ENCODE measurements at places on chromosomes 3 and 15.

DNA sequence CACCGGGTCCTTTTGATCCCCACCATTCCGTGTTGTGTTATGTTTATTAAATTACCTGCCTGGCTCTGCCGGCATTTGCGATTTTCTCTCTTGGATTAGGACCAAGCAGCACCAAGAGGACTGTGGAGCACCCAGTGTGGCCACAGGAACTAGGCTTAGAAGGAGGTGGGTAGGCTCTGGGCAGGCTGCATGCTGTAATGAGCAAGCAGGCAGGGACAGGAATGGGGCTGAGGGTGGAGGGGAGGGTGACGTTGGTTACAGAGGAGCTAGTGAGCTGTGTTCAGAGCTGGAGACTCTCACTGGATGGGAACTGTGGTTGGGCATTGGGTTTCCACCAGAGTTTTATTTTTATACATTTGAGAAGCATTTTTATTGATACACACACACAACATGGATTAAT is 7.9 kb upstream of the SCN5A start:
- DNase-seq: no peak

GRCh38 chr3:187880441-187880840 is 135.2 kb upstream of the BCL6 start:
- no peak for DNase-seq

DNA sequence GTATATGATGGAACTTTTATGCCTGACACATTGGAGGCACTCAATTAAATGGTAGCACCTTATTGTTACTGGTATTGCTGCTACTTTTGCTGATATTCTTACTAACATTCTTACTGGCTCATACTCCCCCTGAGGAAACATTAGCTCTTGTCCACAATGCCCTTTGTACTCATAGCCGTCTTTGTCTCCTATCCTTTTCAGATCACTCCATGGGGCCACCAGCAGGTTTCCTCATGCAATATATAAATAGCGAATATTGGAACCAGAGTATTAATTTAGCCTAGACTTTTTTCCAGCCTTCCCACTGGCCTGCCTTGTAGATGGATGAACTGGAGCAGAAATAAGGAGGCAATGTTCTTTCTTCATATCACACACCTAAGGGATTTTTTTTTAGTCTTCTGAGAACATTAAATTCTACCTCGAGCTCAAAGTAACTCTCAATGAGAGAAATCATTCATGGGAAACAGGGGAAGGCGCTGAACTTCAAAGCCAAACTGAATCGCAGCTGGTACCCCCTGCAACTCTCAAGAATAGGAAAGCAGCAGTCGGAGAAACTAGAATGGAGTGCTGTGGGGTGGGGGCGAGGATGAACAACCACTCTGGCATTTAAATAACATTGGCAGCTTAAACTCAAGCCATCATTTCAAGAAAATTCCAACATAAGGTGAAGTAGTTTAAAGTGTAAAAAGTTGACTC is 300.3 kb downstream of the TAFA4 start:
- DNase-seq: no peak

DNA sequence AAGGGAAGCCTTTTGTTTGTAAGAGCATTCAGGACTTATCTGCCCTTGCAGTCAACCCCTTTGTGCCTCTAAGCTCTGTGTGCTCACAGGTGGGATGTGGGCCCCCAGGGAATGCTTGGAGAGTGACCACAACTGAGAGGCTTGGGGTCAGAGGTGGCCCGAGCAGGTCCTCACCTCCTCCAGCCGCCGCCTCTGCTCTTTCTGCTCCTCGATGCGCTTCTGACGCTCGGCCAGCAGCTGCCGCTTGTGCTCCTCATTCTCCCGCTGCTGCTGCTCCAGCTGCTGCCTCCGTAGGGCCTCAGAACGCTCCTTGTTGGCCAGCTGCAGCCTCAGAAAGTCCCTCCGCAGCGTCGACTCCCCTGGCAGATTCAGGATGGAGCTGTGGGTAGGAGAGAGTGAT is 130.8 kb upstream of the SLC2A2 start:
- no peak for DNase-seq

DNA sequence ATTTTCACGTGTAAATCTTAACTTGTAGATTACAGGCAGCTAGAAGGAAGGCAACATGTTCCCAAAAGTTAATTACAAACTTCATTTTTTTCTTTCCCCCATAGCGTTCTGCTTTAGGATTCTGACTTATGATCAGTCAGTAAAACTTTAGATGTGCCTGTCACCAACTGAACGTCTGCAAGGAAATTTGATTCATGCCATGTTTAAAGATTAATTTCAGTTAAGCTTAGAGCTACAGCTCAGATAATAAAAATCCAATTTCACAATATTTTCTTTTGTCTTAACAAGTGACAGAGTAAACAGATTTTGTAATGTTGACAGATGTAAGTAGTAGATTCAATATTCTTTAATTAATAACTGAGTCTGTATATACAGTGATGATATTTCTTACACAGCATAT is 253.1 kb downstream of the NFKBIZ start:
- DNase-seq: no peak

GRCh38 chr3:98326105-98326893 is 27.4 kb upstream of the OR5K4 start:
- no peak for DNase-seq

DNA sequence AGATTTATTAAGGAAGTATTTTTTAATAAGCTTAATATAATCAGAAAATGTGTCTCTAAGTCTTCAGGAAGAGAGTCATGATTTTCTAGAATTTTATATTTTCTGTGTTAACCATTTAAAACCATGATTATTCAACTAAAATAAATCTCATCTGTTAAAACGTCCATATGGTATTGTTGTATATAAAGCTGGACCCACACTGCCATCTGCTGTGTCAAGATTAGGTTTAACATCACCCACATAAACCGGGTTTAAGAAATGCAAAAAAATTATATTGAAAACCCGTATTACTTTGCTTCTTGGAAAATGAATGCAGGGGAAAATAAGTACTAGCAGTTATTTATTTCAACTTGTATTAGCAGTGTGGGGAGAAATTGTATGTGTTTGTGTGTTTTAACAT is 9.5 kb upstream of the CCDC66 start:
- peak; percentile 77 for DNase-seq

- no peak for DNase-seq
Observed at GRCh38 chr15:101635944-101636727, 16.0 kb downstream of the TM2D3 start.

DNA sequence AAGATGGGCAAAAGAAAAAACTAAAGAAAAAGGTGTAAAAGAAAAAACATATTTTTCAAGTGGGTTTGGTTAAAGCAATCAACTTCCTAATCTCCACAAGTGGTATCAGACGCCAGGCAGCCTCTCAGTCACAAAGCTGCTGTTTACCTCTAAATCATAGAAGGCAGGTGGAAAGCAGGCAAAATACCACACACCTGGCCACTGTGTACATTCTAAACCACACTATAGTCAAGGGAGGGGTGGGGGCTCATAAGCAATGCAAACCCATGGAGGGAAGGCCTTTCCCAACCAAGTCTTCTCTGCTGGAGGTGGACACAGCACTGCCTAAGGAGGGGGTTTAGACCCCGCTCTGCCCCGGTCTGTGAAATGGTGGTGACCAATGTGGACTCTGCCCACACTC is 50.4 kb downstream of the MCF2L2 start:
- DNase-seq: no peak

DNA sequence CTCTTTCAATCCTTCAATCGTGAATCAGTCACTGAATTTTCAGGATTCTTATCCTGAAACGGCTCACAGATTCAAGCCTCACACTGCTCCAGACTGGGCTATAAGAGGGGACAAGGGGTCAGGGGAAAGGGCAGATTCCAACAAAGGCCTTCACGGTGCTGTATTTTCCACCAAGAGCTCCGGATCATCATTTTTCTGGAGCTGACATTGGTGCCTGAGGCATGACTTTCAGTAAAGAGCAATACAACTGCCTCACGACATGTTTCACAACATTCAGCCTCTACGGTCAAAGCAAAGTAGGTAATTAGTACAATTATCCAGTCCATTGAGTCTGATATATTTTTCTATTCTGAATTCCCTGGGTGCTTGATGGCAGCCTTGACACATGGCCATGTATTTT is 185.0 kb upstream of the PRICKLE2 start:
- no peak for DNase-seq

- no peak for DNase-seq
Observed at GRCh38 chr3:119930286-119930685, 148.4 kb downstream of the NR1I2 start.

Measured in brain (organoid and tissue), 16 donors.